SK-MEL-5 (cell line): ENCODE measurements at places on chromosomes 6 and 20.

GRCh38 chr6:139254196-139254595 is 37.6 kb downstream of the TXLNB start:
- no peak for DNase-seq

- DNase-seq = no peak
These were observed 48.1 kb downstream of the ERMARD start for GRCh38 chr6:169799474-169799926.

DNA sequence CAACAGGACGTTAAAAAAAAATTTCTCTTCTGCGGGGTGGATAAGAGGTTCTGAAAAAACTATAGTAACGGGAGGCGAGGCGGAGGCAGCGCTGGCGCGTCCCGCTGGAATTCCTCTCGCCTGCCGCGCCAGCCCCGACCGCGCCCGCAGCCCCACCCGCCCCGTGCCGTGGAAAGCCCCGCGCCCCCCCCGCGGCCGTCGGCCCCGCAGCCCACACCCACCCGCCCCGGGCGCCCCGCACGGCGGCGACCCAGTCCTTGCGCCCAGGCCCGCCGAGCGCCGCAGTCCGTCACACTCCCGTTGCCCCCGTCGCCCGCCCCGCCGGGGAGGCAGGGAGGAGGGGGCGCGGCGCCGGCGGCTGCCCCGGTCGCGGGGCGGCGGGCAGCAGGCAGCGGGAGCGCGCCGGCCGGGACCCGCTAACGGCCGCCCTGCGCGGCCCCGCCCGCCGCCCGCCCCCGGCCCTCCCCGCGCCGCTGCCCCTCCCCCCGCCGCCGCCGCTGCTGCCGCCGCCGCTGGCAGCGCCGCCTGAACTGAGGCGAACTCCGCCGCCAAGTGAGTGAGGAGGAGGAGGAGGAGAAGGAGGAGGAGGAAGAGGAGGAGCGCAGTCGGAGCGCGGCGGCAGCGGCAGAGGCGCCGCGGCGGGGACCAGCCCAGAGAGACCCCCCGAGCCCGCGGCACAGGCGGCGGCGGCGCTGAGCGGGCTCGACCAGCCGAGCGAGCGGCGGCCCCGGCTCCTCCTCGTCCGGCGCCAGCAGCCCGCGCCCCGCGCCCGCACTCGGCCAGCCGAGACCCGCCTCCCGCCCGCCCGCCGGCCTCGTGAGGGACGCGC is at the start of gene QKI:
Gene QKI, plus strand, starts transcription at position 602 of the 829 bp plus-strand sequence. CDS start 476 bp downstream, outside the sequence.
- DNase-seq = peak; percentile 67

DNA sequence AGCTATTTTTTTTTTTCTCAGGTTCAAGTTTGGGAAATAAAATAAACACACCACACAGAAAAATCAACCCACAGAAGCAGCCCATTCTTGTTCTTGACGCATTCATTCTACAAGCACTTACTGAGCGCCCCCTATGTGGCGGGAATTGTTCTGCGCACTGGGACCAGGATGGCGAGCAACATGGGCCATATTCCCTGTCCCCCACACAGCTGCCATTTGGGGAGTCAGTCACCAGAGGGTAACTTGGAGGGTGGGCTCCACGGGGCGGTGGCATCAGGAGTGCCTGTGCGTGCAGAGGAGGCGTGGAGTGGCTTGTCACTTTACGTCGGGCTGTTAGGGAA is 185.0 kb upstream of the PDE10A start:
- no peak for DNase-seq

DNA sequence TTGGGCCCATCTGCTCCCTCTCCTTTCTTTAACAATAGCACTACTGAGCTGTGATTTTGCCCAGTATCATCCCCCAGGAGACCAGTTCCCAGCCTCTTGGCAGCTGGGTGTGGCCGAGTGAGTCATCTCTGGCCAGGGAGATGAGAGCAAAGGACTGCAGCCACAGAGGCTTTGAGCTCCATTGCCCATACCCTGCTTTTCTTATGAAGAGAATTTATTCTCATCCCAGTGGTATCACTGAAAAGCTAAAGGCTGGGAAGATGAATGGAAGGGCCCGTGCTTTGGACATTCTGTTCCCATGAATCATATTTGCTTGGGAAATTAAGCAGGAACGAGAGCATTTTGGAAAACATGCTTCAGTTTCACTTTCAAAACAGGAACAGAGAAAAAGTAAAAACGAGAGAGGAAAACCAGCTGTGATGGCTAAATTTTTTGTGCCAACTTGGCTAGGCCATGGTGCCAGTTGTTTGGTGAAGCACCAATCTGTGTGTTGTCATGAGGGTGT is 14.9 kb downstream of the CST3 start:
- DNase-seq = peak; percentile 88

DNA sequence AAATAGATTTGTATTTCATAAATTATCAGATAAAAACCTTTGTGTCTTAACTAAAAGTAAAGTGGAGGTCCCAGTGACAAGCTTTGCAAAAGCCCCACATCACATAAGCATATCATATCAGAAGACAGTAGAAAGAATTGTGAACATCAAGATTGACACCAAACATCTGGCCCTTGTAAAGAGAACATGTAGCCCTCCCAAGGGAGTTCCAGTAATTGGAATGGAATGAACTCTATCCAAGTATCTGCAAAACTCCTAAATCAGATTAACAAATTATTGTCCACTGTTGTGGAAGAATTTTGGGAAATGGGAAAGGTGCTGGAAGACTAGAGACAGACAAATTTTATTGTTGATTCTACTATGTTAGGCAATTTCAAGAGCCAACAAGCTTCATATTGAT is 268.8 kb downstream of the KCNQ5 start:
- DNase-seq = no peak

- DNase-seq = peak; percentile 92
These were observed 14.0 kb downstream of the POM121L2 start for GRCh38 chr6:27297857-27298730.

DNA sequence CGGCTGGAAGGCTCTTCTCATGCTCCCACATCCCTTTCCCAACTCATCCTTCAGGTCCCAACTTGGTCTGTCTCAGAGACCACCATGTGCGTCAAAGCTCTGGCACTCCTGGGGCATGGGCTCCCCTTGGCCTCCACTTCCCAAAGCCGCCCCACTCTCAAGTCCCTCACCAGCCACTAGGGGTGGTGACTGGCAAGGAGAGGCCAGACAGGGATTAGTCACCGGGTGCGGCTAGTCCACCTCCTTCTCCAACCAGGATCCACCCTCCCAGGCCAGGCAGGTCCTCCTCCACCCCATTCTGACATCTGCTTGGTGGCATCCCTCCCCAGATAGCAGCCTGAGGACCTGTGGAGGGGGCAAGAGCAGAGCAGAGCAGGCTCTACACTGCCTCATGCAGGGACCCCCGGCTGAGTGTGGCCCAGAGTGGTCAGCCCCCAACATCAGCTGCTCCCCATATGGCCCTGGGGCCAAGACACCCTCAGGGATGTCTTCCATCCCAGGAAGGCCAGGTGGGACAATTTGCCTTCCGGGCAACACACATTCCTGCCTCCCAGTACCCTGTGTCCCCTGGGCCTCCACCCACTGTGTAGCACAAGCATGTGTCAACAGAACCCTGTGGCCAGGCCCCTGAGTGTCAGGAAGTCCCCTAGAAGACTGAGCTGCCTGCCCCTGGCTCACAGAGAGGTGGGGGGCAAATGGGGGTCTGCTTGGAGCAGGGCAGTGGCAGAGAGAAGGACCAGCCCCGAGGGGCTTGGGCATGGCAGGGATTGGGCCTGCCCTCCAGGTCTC is 29.2 kb downstream of the YTHDF1 start:
- DNase-seq = no peak

GRCh38 chr20:46398963-46399362 is 7.5 kb downstream of the ELMO2 start:
- no peak for DNase-seq

DNA sequence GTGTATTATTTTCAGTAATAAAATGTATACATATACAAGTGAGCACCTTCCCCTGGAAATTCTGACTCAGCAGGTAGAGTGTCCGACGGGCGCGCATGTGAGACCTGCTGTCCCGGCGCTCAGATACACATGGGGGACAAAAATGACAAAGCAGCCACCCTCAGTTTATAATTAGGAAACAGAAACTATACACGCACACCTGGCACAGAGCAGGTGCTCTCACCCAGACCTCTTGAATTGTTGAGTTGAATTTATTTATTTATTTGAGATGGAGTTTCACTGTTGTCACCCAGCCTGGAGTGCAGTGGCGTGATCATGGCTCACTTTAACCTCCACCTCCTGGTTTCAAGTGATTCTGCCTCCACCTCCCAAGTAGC is 180.4 kb downstream of the ZDHHC14 start:
- no peak for DNase-seq

GRCh38 chr20:1405801-1406200 is 12.9 kb upstream of the FKBP1A start:
- no peak for DNase-seq

- peak; percentile 14 for DNase-seq
These were observed 155.4 kb downstream of the MCHR2 start for GRCh38 chr6:99838607-99839006.

- DNase-seq = no peak
These were observed 2.8 kb upstream of the CYP24A1 start for GRCh38 chr20:54176610-54177009.

DNA sequence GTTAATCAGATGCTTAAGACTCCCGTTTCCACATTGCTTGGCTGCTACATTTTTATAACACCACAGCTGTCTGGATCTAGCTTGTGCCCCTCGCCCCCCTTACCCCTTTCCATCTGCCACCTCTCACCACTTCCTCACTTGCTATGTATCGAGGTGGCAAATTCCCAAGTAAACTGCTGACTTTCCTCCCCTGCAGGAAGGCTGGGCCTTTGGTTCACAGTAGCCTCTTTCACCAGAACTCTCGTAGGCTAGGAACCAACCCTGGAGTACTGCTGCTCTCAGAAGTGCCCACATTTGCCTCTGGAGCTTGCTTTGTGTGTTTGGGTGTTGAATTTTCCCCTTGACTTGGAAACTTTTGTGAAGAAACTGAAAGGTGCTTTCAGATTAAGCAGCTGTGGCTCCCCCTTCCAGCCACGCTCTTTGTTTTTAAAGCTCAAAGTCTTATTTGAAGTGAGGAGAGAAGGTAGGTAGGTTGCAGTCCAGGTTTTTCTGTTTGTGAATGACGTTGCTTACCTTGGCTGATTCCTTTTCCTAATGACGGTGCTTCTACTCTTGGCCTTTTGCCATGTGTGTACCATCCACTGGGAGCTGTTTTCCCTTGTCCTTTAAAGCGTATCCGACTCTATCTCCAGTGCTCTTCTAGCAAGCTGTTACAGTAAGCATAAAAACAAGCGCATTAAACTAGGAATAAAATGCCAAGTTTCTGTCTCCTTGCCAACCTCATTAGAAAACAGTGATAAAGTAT is 90.4 kb downstream of the CARMIL1 start:
- DNase-seq = peak; percentile 92

DNA sequence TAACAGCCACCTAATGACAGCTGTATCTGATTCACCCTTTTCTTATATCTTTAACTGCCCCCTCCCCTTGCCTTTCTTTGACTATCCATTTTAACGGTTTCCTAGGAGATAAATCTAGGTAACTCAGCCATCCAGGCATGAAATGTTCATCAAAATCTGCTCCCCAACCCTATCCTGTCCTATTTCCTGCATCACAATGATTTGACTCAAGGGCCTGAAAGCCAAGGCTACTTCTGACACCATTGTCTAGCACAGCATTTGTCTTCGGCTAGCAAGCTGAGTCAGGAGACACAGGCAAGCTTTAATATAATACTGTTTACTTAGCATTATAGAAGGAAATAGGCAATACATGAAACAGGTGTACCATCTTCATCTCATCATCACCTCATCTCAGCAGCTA is 31.6 kb upstream of the MANEA start:
- DNase-seq = no peak

DNA sequence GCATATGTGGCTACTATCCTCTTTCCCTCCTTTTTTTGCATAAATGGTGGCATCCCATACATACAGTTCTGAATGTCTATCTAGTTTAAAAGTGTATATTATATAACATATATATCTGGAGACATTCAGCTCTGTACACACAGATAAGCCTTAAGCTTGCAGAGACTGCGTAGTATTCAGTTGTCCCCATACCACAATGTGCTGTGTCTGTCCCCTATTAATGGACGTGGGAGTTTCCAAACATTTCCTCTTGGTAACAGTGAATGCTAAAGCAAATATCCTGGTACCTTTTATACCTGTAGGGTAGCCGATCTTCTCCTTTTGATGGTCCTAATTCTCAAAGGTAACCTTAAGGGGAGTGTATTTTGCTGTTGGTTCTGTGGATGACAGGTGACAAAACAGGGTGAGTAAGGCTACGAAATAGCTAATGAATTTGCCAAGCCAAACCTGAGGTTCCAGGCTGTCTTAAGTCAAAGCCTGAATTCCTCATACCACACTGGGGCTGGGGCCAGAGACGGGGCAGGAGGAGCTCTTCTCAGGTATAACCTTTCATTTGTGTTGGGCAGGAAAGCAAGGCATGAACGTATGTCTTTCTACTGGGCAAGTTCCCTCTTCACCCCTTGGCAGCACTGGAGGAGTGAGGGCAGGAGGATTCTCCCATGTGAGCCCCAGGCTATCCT is 7.8 kb upstream of the C2 start:
- no peak for DNase-seq

GRCh38 chr6:6781172-6781872 is 192.8 kb downstream of the LY86 start:
- DNase-seq = peak; percentile 47

GRCh38 chr20:13672690-13673089 is 34.0 kb upstream of the TASP1 start:
- DNase-seq = no peak
